ENCODE measurements at places on chromosomes 13 and 19.
A peak's percentile ranks its signal among the peaks of the same experiment; 100 is the strongest.

GRCh38 chr19:19405971-19406877 is 749 bp downstream of the GATAD2A start:
- peak; percentile 46 for DNase-seq

DNA sequence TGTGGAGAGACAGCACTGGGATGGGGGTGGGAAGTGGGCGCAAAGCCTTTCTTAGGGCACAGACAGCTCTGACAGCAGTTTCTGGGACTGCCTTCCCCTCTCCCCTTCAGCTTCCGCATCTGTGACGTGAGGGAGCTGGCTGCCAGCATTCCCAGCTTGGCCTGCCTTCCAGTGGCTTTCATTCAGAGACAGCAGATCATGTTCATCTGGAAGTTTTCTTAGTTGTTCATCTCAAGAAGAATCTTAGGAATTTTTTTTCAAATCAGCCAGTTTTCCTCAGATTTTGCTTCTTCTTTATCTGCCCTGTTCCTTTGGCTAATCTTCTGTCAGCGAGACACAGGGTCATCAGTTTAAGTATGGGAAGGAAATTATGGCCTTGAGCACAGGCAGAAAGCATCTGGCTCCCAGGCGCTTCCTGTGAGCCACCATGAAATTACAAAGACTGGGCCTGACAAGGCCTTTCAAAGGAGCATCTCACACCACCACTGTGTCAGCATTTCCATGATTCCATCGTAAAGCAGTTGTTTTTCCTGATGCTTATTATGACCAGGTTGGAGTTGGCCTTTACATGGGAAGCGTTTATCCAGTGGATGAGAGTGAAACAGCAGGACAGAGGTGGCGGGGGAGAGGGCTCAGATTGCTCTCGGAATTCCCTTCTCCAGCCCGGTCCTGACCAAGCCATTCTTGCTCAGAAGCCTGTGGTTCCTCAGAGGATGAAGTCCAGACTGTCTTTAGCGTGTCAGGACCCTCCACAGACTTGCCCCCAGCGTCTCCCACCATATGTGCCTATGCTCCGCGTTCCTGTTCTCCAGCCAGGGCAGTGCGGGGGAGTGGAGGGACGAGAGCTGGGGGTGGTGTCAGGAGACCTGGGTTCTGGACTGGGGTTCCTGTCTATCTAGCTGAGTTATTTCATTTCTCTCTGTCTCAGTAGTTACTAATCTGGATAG is 43.6 kb downstream of the ARHGAP35 start:
- no peak for DNase-seq

DNA sequence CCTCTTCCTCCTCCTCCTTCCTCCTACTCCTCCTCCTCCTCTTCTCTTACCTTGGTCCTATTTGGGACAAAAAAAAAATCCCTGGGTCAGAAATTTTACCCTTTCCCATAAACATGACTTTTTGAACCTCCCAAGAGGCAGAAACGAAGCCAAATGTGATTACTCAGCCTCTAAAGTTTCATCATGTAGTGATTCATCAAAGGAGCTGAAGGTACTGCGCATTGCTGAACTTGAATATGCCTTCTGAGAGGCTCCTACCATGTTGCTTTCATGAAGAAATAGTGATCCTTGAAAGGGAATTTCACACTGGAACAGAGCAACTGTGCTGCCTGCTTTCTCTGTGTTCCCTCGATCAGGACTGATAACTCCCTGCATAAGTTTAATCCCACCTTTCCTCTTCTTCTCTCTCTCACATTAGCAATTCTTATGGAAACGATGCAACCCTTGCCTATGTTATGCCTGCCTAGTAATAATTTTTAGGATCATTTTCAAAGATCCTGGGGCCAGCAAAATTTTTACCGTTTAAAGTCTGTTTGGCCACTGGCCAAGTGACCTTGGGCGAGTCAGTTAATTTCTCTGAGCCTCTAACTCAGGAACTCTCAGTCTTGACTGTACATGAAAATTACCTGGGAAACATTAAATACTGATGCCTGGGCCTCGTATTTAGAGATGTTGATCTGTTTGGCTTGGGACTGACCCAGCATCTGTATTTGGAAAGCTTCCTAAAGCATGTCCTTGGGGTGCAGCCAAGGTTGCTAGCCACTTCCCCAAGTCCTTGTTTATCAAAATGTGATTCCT is 149.5 kb downstream of the DCT start:
- no peak for DNase-seq

DNA sequence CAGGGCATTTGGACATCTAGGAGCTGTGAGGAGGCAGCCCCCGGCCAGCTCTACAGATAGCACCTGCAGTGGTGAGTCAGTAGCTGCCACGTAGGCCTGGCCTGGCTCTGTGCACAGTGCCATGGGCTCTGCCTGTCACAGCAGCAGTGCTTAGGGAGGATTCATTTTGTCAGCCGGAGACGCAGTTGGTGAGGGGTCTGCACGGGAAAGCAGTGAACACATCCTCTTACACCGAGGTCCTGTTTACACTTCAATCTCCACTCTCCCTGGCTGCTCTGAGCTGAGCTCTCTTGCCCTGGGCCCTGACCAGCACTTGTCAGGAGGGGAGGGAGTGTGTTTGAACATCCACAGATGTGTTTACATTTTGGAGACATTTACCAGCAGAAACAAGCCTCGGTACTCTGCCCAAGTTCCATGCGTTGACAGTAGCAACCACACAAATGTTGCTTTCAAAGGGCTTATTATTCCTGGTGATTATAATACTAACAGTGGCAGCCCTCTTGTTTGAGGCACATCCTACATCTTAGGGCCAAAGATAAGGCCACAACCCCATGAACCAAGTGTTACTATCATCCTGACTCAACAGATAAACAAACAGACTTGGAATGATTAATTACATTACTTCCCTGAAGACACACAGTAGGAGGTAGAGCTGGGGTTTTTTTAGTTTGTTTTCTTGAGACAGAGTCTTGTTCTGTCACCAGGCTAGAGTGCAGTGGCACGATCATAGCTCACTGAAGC is 148.9 kb downstream of the USP12 start:
- no peak for DNase-seq

- DNase-seq, result no peak
Observed at GRCh38 chr13:83197316-83197715, 685.0 kb downstream of the SLITRK1 start.

GRCh38 chr13:83423381-83423780 is 458.9 kb downstream of the SLITRK1 start:
- DNase-seq, result no peak

DNA sequence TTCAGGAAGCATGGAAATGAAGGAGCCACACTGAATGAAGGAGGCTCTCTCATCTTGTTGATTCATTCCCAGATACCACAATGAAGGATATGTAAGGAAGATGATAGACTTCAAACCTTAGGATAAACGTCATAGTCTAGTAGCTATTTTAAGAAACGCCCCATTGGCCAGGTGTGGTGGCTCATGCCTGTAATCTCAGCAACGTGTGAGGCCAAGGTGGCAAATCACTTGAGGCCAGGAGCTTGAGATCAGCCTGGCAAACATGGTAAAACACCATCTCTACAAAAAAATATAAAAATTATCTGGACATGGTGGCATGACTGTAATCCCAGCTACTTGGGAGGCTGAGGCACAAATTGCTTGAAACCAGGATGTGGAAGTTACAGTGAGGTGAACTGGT is 17.1 kb upstream of the ZNF841 start:
- DNase-seq, result no peak

- DNase-seq, result no peak
Observed at GRCh38 chr13:107438251-107438650, 777.1 kb downstream of the LIG4 start.

- no peak for DNase-seq
Observed at GRCh38 chr19:38699027-38699346, 45.3 kb downstream of the CAPN12 start.

DNA sequence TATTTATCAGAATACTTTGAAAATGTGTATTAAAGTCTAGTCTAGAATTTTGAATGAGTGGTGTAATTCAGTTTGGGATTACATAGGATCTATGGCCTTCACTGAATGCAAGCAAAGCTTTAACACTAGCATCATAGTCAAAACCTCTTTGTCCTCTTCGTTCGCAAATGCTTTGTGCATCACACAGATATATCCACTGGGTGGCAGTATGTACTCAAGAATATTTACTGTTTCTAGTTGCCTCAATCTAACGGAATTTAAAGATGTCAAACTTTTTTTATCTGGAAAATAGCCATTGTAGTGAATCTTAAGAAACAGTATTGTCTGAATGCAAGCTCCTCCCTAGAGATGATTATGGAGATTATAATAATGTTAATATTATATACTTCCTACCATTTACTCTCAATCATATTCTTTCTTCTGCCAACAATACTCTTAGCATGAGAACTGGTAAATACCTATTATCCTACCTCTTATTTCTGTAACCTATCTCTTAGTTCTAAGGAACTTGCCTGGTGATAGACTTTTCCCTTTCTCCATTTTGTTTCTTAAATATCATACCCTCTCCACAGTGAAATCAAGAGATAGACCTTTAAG is 25.8 kb downstream of the LACC1 start:
- DNase-seq, result no peak

- no peak for DNase-seq
Observed at GRCh38 chr13:30135351-30135750, 172.0 kb downstream of the KATNAL1 start.

DNA sequence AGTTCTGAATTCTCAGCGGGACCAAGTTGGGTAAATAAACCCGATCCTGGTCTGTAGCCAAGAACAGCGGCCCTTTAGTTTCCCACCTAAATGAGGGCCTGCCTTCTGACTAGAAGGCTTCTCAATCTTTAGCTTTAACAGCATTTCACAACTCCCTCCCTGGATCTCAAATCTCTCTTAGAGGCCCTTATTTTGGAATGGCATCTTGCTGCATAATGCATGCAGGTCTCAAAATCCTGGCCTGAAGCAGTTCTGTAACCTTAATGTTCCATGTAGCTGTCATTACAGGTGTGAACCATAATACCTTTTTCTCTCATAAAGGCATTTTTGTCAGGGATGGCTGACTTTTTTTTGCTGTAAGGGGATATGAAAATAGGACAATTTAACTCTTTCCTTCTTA is 29.5 kb downstream of the ZNF90 start:
- DNase-seq, result no peak

GRCh38 chr13:80177327-80177726 is 163.6 kb downstream of the SPRY2 start:
- no peak for DNase-seq

GRCh38 chr19:46461537-46461936 is 9.8 kb downstream of the PNMA8A start:
- no peak for DNase-seq

DNA sequence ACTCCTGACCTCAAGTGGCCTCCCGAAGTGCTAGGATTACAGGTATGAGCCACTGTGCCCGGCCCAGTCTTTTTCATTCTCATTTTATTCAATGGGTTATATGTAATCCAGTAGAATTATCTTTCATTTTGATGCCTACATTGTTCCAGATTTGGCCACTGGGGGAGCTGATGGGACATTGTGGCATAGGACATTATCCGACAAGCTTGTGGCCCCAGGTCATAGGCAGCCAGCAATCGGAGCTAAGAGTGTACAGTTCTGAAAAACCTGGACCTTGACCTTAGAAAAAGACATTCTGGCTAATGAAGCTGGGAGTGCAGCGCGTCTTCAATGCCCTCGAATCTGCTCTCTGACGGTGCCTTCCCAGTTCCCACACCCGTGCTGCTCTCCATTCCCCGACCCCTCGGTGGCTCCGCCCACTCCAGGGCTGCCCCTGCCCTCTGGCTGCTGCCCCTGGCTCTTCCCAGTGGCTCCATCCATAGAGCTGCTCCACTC is 108.7 kb downstream of the TEX29 start:
- DNase-seq, result peak; percentile 39

- no peak for DNase-seq
Observed at GRCh38 chr13:20993211-20993610, 68.2 kb downstream of the LATS2 start.

- DNase-seq, result peak; percentile 56
Observed at GRCh38 chr19:49333811-49334288, 1.4 kb upstream of the CD37 start.
